Transverse colon (tissue), 4 donors: ENCODE measurements at places on chromosomes 1 and 21. TPM values are rescaled to one million over a fixed set of nuclear protein-coding genes. Genes with fewer than 3 reads are reported as not detected.
A peak's percentile ranks its signal among the peaks of the same experiment; 100 is the strongest.

GBP4 gene
- total RNA-seq = not detected

DNA sequence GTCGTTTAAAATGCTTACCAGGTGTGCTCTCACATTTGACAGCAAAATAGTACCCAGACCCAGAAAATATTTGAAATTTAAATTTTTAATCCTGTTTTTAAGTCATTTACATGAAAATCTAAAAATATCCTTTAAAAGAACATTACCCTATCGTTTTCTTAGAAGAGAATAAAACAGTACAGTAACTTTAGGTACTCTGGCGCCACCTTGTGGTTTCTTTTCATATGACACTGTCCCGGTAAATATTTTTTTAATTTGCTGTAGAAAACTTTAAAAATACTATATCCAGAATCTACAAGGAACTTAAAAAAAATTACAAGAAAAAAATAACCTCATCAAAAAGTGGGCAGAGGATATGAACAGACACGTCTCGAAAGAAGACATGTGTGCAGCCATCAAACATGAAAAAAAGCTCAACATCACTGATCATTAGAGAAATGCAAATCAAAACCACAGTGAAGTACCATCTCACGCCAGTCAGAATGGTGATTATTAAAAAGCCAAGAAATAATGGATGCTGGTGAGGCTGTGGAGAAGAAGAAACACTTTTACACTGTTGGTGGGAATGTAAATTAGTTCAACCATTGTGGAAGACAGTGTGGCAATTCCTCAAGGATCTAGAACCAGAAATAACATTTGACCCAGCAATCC is 129.2 kb downstream of the RGS21 start:
- no peaks in the 10 kb centered on the region for H3K4me1 ChIP-seq
- H3K27ac ChIP-seq = no peak overlapping the region
- peak; percentile 38 for DNase-seq
- no peaks in the 10 kb centered on the region for H3K36me3 ChIP-seq
- H3K27me3 ChIP-seq = no peaks in the 10 kb centered on the region

DNA sequence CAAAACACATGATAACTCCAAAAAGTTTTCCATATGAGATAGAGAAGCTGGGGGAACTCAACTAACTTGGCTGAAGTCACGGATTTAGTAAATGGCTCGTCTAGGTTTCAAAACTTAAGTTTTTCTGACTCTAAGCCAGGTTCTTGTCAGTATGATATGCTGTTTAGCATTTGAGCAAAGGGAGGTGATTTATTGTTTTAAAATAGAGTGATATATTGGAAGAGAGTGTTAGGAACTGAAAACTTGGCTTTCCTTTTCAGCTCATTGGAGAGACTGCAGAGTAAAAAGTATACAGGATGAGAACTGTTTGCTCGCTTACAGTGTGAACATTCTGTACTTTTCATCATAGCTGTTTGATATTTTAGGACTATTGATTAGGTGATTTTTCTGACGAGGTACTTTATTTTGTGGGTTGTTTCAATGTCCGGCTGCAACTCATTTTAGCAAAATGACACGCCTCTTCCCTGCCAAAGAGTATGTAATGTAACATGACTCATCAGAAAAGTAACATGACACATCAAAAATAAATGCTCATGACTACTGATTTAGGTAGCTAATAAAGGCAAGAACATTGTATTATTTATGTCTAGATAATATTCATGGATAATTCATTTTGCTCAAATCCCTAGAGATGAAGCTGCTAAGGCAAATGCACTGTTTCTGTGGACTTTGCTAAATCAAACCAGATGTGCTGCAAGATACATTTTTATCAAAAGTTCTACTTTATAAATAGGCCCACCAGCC is 355.1 kb downstream of the GPATCH2 start:
- no peak for DNase-seq

DNA sequence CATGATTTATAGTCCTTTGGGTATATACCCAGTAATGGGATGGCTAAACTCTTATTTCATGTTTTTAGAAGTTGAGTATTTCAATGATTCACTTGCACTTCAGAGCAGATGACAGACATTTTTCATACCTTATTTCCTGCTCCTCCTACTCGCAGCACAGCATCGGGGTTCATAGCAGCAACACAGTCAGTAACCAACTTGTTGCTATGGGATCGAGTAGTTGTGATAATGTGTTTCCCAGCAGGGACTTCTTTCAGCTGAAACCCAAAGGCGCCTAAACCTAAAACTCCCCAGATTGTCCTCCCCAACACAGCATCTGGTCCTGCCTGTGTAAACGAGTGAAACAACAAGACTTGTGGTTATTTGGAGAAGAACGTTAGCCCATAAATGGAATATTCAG is 16.3 kb upstream of the EPRS1 start:
- no peak overlapping the region for H3K27ac ChIP-seq
- DNase-seq = no peak
- no peak overlapping the region for H3K4me3 ChIP-seq
- H3K4me1 ChIP-seq = no peaks in the 10 kb centered on the region

GRCh38 chr1:17617787-17618557 is 78.5 kb downstream of the ARHGEF10L start:
- peak; percentile 31 for DNase-seq
- no peaks in the 10 kb centered on the region for H3K27me3 ChIP-seq
- no peak overlapping the region for H3K4me3 ChIP-seq
- H3K4me1 ChIP-seq = peaks cover 5% of the 10 kb centered on the region
- peak overlapping the region; percentile 61 for H3K27ac ChIP-seq
- H3K36me3 ChIP-seq = peaks cover 2% of the 10 kb centered on the region

DNA sequence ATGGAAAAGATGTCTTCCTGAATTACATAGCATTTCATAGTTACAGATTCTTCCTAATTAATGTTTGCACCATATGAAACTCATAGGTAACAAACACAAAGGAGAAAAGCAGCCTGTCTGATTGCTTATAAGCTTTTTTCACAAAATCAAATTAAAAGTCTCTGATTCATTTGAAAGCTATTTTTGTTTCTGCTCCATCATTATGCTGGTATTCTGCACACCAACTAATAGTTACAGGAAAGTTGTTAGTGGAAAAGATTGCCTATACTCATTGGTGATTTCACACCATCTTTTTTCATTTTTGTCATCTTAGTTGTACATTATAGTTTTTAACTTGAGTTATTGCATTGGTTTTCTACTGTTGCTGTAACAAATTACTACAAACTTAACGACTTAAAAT is 70.0 kb downstream of the PRKAA2 start:
- no peaks in the 10 kb centered on the region for H3K36me3 ChIP-seq
- H3K27me3 ChIP-seq = no peaks in the 10 kb centered on the region
- H3K4me1 ChIP-seq = no peaks in the 10 kb centered on the region
- no peak overlapping the region for H3K4me3 ChIP-seq
- DNase-seq = no peak
- H3K27ac ChIP-seq = no peak overlapping the region
